ENCODE measurements at places on chromosomes 4 and X. TPM values are rescaled to one million over a fixed set of nuclear protein-coding genes. Genes with fewer than 3 reads are reported as not detected.

DNA sequence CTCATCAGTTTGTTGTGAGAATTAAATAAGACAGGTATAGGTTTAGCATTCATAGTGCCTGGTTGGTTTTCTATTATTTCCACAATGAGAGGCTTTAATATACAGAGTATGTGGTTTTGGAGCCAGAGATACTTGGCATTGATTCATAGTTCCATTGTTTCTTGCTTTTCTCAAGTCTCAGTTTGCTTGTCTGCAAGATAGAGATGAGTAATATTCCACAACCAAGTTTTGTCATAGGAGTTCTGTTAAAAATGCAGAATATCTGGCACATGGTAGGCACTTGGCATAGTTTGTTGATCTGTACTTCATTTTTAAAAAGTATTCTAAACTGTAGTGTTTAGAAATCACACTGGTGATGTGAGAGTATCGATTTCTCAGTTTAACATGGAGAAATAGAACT is 37.5 kb upstream of the EDA2R start:
- DNase-seq, result peak; percentile 70

DNA sequence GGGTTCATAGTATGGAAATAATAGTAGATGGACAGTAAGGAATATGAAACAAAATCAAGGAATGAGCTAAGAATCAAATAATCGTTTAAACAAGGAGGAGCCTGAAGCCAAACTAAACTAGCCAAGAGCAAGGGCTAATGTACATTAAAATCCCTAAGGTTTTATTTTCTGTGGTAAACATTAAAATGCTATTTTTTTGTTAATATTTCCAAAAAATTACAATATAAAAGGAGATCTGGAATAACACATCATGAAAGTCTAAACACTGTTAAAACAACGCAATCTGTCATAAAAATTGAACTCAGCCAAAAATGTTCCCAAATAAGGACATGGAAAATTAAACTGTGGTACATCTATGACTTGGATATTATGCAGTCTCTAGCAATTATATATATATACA is 188.2 kb downstream of the RNF150 start:
- no peak for DNase-seq

Gene SPARCL1
- not detected for polyA plus RNA-seq

Gene GPRASP1
- 0.45 TPM for polyA plus RNA-seq

DNA sequence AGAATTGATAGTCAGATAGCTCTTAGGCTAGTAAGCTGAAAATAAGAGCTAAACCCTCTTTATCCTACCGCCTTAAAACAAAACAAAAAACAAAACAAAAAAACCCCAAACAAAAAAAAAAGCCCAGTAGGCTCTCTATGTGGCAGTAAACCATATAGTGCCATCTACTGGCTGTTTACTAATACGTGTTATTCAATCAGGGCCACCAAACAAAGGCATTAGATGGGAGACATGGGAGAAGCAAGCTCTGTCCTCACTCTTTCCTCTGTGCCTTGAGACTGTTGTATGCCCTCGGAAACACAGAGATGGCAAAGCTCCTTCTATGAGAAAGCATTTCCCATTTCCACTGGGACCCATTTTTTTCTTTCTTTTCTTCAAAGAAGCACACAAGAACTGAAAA is 148.8 kb upstream of the MID1 start:
- DNase-seq, result peak; percentile 71

DNA sequence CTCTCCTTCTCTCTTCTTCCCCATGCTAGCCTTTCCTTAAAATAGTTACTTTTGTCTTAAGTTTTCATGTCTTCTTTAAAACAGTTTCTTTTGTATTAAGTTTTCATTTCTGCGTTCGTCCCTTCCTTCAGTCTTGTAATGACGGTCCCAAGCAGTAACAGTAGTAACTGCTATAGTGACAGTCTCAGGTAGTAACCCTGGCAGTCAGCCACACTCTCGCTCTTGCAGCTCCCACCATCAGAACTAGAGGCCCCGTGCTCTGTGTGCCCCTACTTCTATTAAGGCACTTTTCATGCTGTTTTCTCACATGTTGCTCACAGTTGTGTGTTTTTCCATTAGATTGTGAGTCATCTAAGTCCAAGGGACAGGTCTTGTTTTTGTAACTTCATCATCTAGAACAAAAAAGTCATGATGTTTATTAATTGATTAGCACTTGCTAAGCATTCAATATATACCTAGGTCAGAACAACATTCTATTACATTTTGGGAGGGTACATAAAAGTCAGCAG is 49.3 kb downstream of the C4orf33 start:
- no peak for DNase-seq

- no peak for DNase-seq
Measured at GRCh38 chr4:92128676-92129075, 175.1 kb upstream of the GRID2 start.

DNA sequence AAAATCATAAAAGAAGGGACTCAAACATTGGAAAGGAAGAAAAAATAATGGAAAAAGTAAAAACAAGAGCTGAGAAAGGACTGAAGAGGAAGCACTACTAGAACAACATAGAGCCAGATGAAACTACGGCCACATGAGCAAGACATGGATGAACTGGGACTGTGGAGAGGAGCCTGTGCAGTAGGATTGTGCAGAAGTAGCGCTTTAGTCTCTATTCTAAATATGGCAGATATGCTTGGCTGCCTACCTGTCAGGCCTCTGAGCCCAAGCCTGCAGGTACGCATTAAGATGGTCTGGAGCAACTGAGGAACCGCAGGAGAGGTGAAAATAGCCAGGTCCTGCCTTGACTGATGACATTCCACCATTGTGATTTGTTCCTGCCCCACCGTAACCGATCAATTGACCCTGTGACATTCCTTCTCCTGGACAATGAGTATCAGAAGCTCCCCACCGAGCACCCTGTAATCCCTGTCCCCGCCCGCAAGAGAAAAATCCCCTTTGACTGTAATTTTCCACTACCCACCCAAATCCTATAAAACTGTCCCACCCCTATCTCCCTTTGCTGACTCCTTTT is 154.3 kb downstream of the CAMK2D start:
- DNase-seq, result no peak

- no peak for DNase-seq
Measured at GRCh38 chr4:118589471-118590055, 95.6 kb upstream of the METTL14 start.

DNA sequence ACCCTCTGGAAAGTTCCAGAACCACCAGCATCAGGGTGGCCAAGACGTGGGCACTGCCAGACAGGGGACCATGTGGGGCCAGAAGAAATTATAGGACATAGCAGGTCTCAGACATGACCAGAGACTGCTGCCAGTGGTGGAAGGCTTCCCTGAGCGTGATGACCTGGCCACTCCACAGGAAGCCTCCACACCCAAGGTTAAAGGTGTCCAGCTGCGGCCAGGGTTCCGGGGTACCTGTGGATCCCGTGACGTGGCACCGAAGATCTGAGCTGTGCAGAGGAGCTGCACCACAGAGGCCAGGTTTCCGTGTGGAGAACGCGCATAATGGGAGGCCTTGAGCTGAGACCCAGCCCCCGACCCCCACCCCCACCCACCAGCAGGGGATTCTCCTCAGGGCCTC is 16.4 kb upstream of the CTBP1 start:
- DNase-seq, result no peak

GRCh38 chrX:70485466-70485865 is 40.8 kb downstream of the DLG3 start:
- no peak for DNase-seq

DNA sequence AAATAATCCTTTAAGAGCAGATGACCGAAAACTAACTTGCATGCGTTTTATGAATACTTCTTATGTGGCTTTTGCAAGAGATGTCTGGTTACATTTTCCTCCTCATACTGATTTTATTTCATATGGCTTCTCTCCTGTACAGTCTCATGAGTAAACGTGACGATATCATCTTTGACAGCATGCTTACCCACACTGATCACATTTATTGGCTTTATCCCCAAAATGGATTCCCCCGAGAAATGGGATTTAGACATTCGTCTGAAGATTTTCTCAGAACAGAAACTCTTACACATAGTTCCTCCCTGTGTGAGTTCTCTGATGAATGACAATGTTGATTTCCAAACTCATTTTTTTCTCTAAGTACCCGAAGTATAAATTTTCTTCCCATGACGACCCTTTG is 939.7 kb upstream of the LCORL start:
- no peak for DNase-seq

DNA sequence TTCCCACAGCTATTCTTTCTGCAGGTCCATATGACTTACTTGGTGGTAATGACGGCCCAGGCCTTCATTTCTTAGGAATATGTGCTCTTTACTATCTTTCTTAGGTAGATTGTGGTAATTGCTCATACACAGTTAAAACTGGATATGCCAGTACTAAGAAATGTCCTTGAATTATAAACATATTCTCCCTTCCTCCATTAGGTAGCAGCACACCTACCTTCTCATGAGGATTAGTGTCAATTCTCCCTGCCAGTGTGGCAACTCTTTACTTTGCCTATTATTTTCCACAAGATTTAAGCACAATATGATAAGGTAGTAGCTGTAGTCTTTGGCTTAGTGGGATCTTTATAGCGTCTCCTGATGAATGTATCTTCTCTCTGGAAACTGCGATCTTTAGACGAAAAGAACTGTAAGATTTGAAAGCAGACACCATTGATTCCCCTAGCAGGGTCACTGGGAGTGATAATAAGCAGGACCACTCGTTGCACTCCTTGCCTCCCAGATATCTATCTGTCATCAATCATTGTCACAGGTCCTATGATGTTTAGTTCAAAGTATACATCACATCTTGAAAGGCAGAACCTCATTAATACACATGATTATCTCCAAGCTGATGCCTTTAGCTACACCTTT is 1240.7 kb downstream of the C4orf33 start:
- DNase-seq, result peak; percentile 30

DNA sequence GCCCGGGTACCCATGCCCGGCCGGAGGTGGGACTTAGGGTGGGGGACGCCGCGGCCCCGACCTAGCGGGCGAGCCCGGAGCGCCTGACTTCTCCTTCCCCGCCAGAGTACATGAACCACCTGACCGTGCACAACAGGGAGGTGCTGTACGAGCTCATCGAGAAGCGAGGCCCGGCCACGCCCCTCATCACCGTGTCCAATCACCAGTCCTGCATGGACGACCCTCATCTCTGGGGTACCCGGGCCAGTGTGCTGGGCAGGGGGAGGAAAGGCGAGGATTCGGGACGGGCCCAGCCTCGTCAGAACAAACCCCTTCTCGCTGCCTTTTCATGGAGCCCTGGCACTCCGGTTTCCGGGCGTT is 622 bp downstream of the TAFAZZIN start:
- DNase-seq, result peak; percentile 71

DNA sequence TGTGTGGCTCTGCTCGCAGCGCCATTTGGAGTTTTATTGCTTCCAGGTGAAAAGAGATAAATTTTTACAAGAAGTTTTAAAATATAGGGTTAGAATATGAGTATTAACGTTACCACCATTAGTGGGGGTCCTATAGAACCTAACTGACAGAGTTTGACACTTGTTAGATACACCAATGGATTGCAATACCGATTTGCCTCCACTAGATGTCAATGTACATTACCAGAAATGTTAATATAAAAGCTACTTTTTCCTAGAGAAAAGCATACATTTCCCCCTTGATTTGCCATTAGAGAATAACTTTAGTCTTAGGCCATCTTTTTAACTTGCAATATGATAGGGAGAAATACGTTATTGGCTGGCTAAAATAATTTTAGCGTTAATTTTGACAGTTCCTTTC is 108.4 kb downstream of the LINC00632 start:
- peak; percentile 32 for DNase-seq

- no peak for DNase-seq
Measured at GRCh38 chr4:78949735-78950134, 10.5 kb upstream of the PAQR3 start.

DNA sequence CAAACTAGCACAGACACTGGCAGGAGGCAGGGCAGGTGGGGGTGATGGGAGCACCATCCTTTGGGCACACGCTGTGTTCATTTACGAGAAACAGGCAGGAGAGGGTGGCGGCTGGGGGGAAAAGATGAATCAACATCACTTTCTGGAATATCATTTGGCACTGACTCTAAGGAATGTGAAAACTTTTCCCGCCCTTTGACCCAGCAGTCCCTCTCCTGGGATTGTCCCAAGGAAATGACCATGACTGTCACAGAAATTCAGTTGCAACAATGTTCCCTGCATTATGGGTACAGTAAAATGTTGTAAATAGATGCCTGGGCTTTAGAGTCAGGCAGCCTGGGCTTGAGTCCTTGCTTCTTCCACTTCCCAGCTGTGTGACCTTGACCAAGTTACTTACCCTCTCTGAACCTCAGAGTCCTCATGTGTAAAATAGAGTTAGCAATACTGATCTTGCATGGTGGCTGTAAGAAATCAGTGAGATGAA is 58.6 kb downstream of the ABLIM2 start:
- DNase-seq, result no peak

Gene RS1
- polyA plus RNA-seq, result not detected

GRCh38 chr4:121764303-121764701 is 662 bp downstream of the SMIM43 start:
- DNase-seq, result no peak

Gene PROM1
- not detected for polyA plus RNA-seq

Gene NEK1
- polyA plus RNA-seq, result 14.3 TPM

DNA sequence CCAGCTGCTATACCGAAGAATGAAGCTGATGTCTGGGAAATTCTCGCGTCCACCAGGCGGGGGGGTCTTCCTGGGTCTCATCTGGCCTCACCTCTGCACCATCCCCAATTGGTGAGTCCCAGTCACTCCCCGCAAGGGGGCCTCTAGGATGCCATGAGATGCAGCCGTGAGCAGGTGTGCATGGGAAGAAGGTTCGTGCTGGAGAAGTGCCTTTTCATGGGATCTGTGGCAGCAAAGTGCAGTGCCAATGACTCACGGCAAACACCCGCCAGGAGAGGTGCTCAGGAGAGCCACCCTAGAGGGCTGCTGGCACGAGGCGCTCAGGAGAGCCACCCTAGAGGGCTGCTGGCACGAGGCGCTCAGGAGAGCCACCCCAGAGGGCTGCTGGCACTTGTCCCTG is 55.1 kb downstream of the CPZ start:
- no peak for DNase-seq

DNA sequence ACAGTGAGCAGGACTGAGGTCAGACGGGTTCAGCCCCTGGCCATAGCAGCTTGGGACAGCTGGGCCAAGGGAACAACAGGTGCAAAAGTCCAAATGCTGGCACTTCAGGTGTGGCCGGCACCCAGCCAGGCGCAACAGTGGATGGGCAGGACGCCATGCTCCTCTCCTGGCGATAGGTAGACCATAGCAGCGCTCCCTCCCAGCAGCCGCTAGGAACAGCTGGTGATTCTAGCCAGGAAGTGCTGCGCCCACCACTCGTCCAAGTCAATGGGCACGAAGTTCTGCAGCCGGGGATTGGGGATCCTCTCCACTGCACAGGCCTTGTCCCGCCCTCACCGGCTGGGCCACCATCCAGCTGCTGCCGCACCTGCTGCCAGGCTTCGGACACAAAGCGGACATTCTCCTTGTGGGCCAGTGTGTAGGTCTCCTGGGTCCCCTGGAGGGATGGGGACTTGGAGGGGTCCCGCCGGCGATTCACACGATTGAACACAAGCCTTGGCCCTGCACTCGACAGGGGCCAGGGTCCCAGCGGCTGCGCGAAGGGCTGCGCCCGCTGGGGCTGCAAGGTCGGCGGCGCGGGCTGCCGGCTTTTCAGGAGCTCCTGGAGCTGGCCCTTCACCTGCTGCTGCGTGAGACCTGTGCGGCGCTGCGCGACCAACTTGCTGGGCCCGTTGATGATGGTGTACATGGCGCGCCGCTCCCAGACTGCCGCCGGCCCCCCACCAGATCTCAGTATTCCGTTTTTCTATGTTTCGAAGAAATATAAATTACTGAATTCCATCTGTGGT is 227.5 kb upstream of the STK26 start:
- no peak for DNase-seq
